Osteoblast (primary cell): ENCODE measurements at places on chromosomes 7 and 10. TPM values are rescaled to one million over a fixed set of nuclear protein-coding genes. Genes with fewer than 3 reads are reported as not detected.
A peak's percentile ranks its signal among the peaks of the same experiment; 100 is the strongest.

DNA sequence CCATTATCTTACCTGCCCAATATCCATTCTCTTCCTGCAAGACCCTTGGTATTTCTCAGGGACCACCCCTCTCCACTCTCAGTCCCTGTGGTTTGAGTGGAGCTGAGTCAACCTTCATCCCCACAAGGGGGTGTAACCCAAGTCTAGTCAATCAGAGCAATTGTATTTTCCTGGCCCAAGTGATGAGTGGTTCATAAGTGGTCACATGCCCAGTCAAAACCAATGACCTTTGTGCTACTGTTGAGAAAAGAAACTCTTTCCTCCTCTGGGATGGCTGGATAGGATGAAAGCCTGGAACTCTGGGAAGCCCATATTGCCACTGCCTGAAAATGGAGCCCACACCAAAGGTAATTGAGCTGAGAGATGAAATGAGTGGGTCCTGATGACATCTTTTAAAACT is 93.6 kb downstream of the SNX10 start:
- no peak for DNase-seq

GRCh38 chr7:111763221-111763801 is 201.0 kb upstream of the IMMP2L start:
- DNase-seq, result peak; percentile 50

HSPA14 gene
- 11.9 and 12.7 TPM in 2 replicates for total RNA-seq

GSTO2 gene
- 1.8 and 2.2 TPM in 2 replicates for total RNA-seq

DNA sequence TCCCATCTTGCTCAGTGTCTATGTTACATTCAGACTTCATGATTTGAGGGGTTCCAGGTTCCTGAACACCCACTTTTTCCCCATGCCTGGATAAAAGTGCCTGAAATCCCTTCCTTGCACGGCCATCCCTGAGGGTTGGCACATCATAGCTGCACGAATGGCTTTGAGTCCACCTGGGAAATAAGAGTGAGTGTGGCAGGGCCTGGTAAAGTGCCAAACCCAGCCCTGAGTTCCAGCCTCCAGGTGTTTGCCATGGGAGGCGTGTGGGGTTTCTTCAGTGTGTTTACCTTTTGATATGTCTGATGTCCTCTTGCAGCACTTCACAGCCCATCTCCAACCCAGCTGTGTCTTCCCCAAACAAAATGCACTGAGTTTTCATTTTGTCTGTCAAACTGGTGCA is 145.7 kb downstream of the PAXIP1 start:
- no peak for DNase-seq

- DNase-seq, result peak; percentile 74
Observed at GRCh38 chr7:108196004-108196403, 65.8 kb upstream of the LAMB4 start.

PPP1R9A gene
- total RNA-seq, result under 0.01 TPM in 2 replicates
